ENCODE measurements at places on chromosomes 11 and 22. TPM values are rescaled to one million over a fixed set of nuclear protein-coding genes. Genes with fewer than 3 reads are reported as not detected.

- H3K4me3 ChIP-seq: no peak overlapping the region
- peaks cover 3% of the 10 kb centered on the region for H3K27me3 ChIP-seq
- no peak for DNase-seq
- H3K27ac ChIP-seq: no peak overlapping the region
Measured at GRCh38 chr11:59191890-59192289, 20.0 kb downstream of the DTX4 start.

PNPLA3 gene
- total RNA-seq: not detected

GRCh38 chr11:103700622-103701021 lies 335.8 kb upstream of the DDI1 start:
- no peak for DNase-seq
- H3K27ac ChIP-seq: no peak overlapping the region

- H3K36me3 ChIP-seq: no peaks in the 10 kb centered on the region
- H3K27ac ChIP-seq: no peak overlapping the region
- no peak for DNase-seq
- H3K4me3 ChIP-seq: no peak overlapping the region
Measured at GRCh38 chr11:93559681-93560080, 16.5 kb upstream of the SMCO4 start.

- no peak for DNase-seq
- H3K27ac ChIP-seq: no peak overlapping the region
- H3K4me3 ChIP-seq: no peak overlapping the region
- H3K27me3 ChIP-seq: no peaks in the 10 kb centered on the region
- H3K36me3 ChIP-seq: no peaks in the 10 kb centered on the region
Measured at GRCh38 chr11:84558085-84558905, 1068.8 kb downstream of the DLG2 start.

DNA sequence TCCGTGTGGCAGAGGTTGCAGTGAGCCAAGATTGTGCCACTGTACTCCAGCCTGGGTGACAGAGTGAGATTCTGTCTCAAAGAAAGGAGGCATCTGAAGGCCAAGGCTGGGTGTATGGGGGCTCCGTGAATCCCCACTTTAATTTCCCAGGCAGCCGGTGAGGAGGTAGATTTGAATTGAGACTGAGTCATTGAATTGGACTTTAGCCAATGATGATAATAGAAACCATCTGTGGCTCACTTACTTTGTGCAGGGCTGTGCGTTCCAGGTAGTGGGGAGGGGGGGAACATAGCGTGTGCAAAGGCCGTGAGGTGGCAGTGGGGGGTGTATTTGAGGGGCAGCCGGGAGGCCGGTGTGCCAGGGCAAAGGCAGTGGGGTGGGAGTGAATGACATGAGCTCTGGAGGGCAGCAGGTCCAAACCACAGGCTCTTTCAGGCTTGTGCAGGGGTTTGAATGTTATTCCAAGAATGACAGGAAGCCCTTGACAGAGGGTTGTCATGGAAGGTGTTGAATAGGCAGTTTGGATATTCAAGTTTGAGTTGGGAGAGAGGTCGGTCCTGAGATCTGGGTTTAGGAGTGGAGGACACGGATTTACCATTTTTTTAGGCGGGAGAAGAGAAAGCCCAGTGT lies 6.1 kb downstream of the ARHGAP8 start:
- H3K27me3 ChIP-seq: peaks cover 28% of the 10 kb centered on the region
- DNase-seq: no peak
- H3K4me3 ChIP-seq: no peak overlapping the region
- no peak overlapping the region for H3K27ac ChIP-seq
- H3K36me3 ChIP-seq: no peaks in the 10 kb centered on the region

PARVB gene
- 21.6 TPM for total RNA-seq

C11orf86 gene
- not detected for total RNA-seq

- H3K36me3 ChIP-seq: no peaks in the 10 kb centered on the region
- H3K4me1 ChIP-seq: no peaks in the 10 kb centered on the region
- H3K27me3 ChIP-seq: peaks cover 5% of the 10 kb centered on the region
- no peak overlapping the region for H3K4me3 ChIP-seq
- no peak overlapping the region for H3K27ac ChIP-seq
Measured at GRCh38 chr11:3215346-3216026, 3.1 kb downstream of the MRGPRG start.

MAP6 gene
- 6.7 TPM for total RNA-seq

Measured in sigmoid colon (tissue), 7 donors.